ENCODE measurements at places on chromosomes 4 and X. TPM values are rescaled to one million over a fixed set of nuclear protein-coding genes. Genes with fewer than 3 reads are reported as not detected.

The CT47B1 gene
- total RNA-seq: not detected

DNA sequence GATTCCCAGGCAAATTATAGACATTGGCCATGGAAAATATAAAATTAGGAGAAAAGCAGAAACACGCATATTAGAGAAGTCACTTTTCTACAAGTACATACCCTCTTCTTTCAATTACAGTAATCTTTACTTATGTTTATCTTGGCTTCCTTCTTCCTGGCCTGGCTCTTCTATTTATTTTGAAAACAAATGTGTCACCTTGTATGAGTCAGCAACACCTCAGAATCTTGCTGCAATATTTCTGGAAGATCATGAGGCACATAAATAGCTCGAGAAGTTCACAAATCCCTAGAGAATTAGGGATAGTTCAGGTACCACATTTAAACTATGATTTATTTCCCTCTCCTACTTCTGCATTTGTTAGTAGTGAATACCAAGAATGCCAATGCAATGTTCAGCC is 124.6 kb downstream of the ANOS1 start:
- DNase-seq: peak; percentile 0

DNA sequence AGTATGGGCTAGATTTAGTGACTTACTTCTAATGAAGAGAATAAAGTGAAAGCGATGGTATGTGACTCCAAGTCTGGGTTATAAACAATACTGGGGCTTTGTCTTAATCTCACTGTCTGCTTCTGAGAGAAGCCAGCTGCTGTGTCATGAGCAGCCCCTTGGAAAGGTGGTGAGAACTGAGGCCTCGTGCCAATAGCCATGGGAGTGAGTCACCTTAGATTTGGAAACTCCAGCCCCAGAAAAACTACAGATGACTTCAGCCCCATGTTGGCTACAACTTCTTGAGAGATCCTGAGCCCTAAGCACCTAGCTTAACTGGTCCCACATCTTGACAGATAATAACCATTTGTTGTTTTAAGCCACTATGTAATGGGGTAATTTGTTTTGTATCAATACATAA is 77.6 kb downstream of the CWH43 start:
- DNase-seq: no peak

GRCh38 chr4:136812100-136812880 is 720.0 kb downstream of the PCDH18 start:
- DNase-seq: no peak

- no peak for DNase-seq
Observed at GRCh38 chr4:102259702-102260101, 85.6 kb downstream of the SLC39A8 start.

- DNase-seq: no peak
Observed at GRCh38 chr4:75477201-75477600, 37.0 kb downstream of the RCHY1 start.

DNA sequence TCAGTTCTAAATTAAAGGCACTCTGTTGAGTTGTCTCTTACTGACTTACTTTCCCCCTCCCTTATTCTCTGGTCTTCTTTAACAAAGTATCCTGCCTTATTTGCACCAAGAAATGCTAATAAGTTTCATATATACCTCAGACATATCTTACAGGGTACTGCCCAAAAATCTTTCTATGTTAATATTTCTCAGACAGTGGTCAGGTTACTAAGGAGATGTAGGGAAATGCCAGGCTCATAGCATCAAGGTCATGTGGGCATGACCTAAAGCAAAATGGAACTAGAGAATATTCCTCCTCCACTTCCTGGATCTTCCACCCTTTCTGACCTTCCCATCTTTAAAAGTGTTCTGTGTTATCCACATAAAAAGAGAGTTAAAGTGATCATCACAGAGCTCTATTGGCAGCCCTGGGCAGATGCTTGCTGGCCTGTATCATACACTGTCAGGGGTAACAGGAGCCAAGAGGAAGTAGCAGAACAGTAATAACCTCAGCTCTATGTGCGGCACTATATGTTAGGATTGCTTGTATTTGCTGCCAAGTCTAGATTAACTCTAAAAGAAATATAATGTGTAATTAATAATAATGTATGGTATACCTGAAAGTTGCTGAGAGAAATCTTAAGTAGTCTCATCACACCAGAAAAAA is 74.3 kb downstream of the IQCM start:
- no peak for DNase-seq

DNA sequence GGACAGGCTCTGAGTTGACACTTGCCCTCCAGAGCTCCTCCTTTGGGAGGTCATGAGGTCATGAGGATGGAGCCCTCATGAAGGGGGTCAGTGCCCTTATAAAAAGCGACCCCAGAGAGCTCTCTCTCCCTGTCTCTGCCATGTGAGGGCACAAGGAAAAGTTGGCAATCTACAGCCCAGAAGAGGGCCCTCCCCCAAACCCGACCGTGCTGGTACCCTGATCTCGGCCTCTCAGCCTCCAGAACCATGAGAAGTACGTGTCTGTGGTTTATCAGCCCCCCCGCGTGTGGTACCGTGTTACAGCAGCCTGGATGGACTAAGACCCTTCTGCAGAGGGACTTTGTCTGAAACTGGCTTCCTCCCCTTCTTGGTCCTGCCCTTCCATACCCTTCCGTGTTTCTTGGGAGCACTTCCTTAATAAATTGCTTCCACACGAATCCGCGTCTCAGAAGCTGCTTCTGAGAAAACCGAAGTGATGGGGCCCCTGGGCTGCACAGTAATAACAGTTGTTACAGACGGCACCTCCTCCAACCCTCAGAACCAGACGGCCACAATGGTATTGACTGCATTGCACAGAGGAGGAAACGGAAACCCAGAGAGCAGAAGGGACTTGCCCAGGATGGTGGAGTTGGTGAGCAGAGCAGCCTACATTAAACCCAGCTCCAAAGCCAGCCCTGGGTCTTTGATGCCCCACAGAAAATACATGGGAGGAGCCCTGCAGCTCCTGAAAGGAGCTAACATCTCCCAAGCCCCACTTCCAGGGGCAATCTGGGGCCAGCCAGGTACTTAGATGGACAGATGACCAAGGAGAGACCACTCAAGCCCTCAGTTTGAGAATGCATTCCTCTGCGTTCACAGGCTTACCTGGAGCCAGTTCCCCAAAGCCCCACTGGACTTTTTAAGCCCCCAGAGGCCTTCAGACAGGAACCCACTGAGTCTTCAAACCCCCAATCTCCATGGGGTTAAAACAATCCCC is 242.7 kb downstream of the BCOR start:
- no peak for DNase-seq

GRCh38 chr4:108372681-108373080 is 203.9 kb upstream of the LEF1 start:
- DNase-seq: no peak

DNA sequence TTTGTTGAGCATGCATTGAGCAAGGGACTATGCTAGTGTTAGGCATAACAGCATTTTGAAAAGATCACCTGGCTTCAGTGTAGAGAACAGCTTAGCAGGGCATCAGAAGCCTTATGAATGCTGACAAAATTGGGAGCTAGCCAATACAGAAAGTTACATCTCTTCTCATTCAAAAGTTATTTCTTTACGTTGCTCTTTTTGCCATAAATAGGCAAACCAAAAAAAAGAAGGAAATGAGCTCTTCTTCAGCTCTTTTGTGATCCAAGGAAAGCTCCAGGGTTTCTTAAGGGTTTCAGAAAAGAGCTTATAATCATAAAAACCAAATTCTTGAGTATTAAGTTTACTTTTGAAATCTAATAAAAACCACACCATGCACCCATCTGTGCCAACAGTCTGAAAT is 35.2 kb upstream of the LNX1 start:
- no peak for DNase-seq

DNA sequence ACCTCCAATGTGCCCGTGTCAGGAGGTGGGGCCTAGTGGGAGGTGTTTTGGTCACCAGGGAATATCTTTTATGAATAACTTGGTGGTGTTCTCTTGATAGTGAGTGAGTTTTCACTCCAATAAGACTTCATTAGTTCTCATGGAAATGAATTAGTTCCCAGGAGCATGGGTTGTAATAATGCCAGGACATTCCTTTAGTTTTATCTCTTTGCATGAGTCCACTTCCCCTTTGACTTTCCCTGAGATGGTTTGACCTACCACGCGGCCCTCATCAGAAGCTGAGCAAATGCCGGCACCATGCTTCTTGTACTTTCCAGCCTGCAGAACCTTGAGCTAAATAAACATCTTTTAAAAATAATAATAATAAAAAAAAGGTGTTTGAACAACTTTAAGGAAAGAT is 112.9 kb upstream of the ACSL4 start:
- DNase-seq: no peak

- no peak for DNase-seq
Observed at GRCh38 chr4:2868877-2869487, 25.3 kb downstream of the ADD1 start.

- no peak for DNase-seq
Observed at GRCh38 chrX:23332888-23333821, 1.5 kb upstream of the PTCHD1 start.

DNA sequence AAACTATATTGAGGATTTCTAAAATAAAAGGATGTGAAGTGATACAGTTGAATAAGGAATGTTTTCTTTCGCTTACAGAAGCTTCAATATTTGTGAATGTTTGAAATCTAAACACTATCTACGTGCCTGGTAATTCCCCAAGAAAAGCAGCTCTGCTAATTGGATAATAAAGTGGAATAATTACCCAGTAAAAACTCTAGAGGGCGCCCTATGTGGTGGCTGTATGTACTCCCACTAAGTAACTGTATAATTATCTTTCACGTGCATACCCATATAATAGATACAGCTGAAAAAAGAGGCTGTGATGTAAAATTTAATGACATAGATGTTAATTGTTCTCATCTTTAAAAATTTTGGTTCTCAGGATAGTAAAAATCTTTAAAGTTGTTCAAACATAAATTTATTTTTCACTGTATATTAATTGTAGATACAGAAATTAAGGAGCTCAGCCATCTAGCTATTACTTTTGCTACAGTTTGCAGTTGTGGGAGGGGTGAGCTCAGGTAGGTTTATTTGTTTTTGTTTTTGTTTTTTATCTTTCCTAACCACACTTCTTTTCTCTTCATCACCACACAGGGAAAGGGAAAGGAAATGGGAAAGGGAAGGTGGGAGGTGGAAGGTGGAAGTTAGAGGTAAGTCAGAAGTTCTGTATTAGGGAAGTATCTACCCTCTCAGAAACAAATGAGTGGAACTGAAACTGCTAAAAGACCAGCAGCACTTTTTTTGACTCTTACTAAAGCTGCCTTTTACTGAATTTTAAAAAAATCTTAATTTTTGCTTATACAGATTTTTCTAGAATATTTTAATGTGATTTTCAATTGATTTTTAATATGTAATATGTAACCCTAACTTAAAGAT is 151.7 kb upstream of the RPS6KA6 start:
- no peak for DNase-seq

The AVPR2 gene
- not detected for total RNA-seq

DNA sequence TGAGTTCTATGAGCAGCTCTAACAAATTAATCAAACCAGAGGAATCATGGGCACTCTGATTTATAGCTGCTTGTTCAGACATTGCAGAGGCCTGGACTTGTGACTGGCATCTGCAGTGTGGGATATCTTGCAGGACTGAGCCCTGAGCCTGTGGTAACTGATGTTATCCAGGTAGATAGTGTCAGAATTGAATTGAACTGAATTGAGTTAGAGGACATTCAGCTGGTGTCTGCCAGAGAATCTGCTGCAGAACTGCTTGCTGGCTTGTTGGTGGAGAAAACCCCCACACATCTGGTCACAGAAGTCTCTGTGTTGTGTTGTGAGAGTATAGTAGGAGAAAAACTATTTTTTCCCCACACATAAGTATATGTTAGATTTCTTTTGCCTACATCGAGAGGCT is 42.2 kb downstream of the SMIM20 start:
- DNase-seq: no peak

DNA sequence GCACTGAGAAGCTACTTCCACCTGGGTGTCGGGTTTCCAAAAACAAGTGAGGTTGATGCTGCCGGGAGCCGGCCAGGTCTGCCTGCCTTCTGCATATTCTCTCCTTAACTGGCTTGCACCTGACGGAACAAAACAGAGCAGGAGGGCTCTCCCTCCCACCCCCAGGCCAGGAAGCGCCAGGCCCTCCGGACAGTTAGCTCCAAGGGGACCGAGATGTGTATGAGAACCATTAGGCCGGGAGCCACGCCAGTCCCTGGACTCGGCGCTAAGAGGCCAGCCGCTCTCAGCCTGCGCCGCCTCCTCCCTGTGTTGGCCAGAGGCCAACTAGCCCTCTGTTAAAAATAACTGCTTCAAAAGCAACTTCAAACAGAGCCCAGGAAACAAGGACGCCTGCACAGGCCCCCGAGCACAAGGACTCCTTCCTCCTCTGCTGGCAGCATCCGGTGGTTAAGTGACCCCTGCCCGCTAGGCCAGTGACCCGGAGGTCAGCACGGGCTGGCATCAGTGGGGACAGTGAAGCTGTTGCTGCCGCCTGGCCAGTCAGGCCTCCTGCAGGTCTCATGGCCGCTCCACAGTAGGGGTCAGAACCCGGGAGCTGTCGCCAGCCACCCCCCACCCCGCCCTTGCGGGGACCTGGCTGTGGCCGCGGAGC is 107.9 kb downstream of the ABLIM2 start:
- no peak for DNase-seq

- peak; percentile 39 for DNase-seq
Observed at GRCh38 chrX:110055616-110056015, 52.7 kb downstream of the TMEM164 start.

DNA sequence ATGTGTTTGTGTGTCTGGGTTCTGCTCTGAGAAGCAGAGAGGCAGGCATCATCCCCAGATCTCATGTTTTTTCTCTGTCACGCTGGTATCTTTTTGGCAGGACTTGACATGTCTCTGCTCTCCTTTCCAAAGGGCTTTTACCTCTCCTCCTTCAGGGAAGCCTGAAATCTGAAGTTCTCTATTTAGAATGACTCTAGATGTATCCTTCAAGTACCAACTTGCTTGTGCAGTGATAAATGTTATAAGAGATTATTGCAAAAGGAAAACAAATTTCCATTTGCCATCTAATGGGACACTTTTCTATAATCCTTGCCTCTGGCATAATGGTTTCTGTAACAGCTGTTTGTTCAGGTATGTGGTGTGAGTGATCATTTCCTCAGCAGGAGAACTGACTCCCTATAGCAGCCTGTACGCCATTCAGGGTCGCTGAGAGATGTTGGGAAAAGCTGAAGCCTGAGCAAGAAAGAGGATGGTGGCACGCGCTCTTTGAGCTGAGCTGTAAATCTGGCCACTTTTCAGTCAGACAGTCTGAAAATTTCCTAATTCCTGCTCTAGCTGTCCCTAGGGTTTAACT is 72.5 kb downstream of the CNGA2 start:
- no peak for DNase-seq

The PABPC1L2A gene
- total RNA-seq: not detected

- peak; percentile 44 for DNase-seq
Observed at GRCh38 chrX:41734530-41734929, 10.5 kb downstream of the GPR82 start.

- peak; percentile 7 for DNase-seq
Observed at GRCh38 chrX:51461053-51462044, 35.0 kb downstream of the NUDT11 start.
